T-helper 17 cell (primary cell): ENCODE measurements at places on chromosomes 6 and 20. TPM values are rescaled to one million over a fixed set of nuclear protein-coding genes. Genes with fewer than 3 reads are reported as not detected.
A peak's percentile ranks its signal among the peaks of the same experiment; 100 is the strongest.

DNA sequence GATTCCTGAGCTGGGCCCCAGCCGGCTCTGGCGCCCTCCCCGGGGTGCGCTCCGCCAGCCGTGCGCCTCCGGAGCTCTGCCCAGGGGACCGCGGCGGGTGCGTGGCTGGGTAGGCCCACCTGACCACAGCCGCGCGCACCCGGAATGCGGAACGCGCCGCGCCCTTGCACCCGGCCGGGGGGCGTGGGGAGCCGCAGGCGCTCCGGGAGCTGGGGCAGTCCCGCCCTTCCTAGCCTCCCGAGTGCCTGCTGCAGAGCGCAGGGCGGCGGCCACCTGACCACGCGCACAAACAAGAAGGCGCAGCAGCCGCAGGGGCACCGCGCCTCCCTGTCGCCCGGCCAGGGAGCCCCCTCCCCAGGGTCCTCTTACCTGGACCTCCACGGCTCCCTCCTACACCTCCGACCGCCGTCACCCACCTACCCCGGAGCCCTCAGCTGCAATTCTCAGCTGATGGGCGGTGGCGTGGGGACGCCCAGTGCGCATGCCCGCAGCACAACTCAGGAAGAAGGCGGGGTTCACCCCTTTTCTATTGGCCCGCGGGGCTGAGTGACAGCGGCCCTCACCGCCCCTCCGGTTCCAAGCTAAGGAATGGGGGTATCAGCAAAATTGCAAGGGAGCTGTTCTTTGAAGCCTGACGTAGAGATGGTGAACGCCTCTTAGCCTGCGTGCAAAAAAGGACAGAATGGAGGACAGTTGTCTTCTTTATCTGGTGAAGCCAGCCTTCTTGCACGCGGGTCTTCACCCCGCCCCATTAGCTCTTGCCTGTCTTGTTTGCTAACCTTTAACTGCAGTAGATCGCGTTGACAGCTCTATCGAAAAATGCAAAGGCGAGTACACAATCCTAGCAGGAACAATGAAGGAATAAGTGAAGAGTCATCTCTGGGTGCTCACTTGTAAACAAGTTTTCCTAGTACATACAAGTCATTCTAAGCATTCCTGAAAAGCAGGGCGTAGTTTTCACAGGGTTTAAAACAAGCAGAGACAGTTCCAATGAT is at the start of gene STX7:
STX7 (minus strand) TSS at position 479 of the 995 bp plus-strand sequence. CDS start 9,586 bp downstream, outside the sequence.
- peaks cover 2% of the 10 kb centered on the region for H3K36me3 ChIP-seq
- peak within 1 kb of the TSS; percentile 98 for H3K4me3 ChIP-seq
- no peaks in the 10 kb centered on the region for H3K27me3 ChIP-seq
- peaks cover 30% of the 10 kb centered on the region for H3K4me1 ChIP-seq

MDC1 gene
- 46.5 TPM for total RNA-seq

- peaks cover 2% of the 10 kb centered on the region for H3K36me3 ChIP-seq
- peaks cover 2% of the 10 kb centered on the region for H3K4me1 ChIP-seq
- H3K4me3 ChIP-seq: peak overlapping the region; percentile 10
- no peak overlapping the region for H3K27ac ChIP-seq
- no peak for DNase-seq
Measured at GRCh38 chr20:31966991-31967655, 828 bp upstream of the XKR7 start.

- no peaks in the 10 kb centered on the region for H3K36me3 ChIP-seq
- no peak overlapping the region for H3K27ac ChIP-seq
- H3K4me3 ChIP-seq: no peak overlapping the region
- DNase-seq: no peak
- no peaks in the 10 kb centered on the region for H3K4me1 ChIP-seq
Measured at GRCh38 chr6:152423216-152424103, 213.7 kb downstream of the SYNE1 start.

VSTM2L gene
- not detected for total RNA-seq

AARS2 gene
- total RNA-seq: 13.1 TPM

TMC2 gene
- not detected for total RNA-seq

- no peaks in the 10 kb centered on the region for H3K36me3 ChIP-seq
- peaks cover 17% of the 10 kb centered on the region for H3K27me3 ChIP-seq
- DNase-seq: no peak
- no peak overlapping the region for H3K4me3 ChIP-seq
- H3K27ac ChIP-seq: no peak overlapping the region
Measured at GRCh38 chr20:61345656-61346055, 93.6 kb downstream of the CDH4 start.

PHF20 gene
- 121 TPM for total RNA-seq

DNA sequence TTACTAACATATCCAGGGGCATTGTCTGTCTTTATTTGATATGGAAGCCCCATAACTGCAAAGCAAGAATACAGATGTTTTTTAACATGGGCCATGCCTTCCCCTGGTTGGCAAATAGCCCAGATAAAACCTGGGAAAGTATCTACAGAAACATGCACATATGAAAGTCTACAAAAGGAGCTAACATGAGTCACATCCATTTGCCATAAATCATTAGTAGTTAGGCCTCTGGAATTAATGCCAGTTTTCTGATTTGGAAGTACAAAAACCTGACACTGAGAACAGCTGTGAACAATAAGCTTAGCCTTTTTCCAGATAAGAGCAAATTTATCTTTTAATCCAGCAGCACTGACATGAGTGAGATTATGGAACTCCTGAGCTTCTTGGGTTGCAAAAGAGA is 418.0 kb upstream of the IMPG1 start:
- H3K36me3 ChIP-seq: no peaks in the 10 kb centered on the region
- H3K4me3 ChIP-seq: no peak overlapping the region
- no peak for DNase-seq
- H3K27me3 ChIP-seq: no peaks in the 10 kb centered on the region
- no peak overlapping the region for H3K27ac ChIP-seq
- H3K4me1 ChIP-seq: no peaks in the 10 kb centered on the region

DNA sequence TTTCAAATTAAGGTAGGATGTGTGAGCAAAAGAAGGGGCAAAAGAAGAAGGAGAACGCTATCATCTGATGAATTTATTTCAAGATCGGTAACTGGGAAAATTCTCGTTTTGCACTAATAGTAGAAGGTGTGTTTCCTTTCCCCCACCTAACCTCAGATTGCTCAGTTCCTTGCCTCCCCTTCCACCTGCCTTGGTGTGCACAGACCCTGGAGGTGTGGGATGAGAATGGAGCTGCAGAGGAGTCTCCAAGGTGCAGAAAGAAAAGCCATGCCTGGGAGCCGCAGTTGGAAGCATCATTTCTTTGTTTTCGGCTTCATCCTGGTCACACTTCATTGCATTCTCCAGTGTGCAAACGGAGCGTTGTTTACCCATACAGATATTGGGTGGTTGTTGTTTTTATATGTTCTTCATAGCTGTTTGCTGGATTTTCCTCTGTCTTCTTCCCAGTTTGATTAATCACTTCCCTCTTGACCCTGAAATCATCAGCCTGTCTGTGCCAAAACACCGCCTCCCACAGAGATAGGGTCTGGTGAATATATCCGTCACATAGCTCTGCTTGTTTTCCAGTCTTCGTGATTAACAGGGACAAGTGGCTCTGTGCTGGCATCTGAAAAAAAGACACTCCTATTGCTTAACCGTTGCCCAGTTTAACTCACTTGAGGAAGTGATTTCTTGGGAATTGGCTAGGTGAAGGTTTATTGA is 40.2 kb upstream of the NEDD9 start:
- peaks cover 28% of the 10 kb centered on the region for H3K4me1 ChIP-seq
- no peaks in the 10 kb centered on the region for H3K27me3 ChIP-seq
- DNase-seq: no peak
- H3K27ac ChIP-seq: no peak overlapping the region

DNA sequence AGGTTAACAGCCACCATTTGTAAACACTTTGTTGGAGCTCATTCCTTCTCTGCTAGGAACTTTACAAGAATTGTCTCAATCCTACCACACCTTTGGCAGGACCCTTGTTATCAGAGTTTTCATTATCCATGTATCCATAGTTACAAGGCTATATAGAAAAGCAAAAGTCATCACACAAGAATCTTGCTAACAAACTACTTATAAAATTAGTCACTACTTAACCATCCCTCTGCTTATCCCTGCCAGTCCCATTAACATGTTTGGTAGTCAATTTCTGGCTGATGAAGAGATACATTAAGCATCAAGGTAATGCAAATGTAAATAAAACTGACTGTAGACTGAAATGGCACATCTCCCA is 10.4 kb downstream of the ZSWIM3 start:
- H3K4me3 ChIP-seq: no peak overlapping the region
- no peaks in the 10 kb centered on the region for H3K27me3 ChIP-seq
- H3K27ac ChIP-seq: no peak overlapping the region

GSTA1 gene
- 0.63 TPM for total RNA-seq

- DNase-seq: no peak
- no peaks in the 10 kb centered on the region for H3K27me3 ChIP-seq
- H3K27ac ChIP-seq: peak overlapping the region; percentile 85
- H3K4me1 ChIP-seq: peaks cover 21% of the 10 kb centered on the region
- H3K36me3 ChIP-seq: no peaks in the 10 kb centered on the region
Measured at GRCh38 chr6:107061125-107062020, 33.4 kb downstream of the MTRES1 start.

GRCh38 chr6:10409731-10410206 is 5.1 kb downstream of the TFAP2A start:
- DNase-seq: no peak
- H3K27ac ChIP-seq: no peak overlapping the region
- peak overlapping the region; percentile 2 for H3K4me3 ChIP-seq
- peaks cover 11% of the 10 kb centered on the region for H3K4me1 ChIP-seq
- peaks cover 53% of the 10 kb centered on the region for H3K27me3 ChIP-seq

DNA sequence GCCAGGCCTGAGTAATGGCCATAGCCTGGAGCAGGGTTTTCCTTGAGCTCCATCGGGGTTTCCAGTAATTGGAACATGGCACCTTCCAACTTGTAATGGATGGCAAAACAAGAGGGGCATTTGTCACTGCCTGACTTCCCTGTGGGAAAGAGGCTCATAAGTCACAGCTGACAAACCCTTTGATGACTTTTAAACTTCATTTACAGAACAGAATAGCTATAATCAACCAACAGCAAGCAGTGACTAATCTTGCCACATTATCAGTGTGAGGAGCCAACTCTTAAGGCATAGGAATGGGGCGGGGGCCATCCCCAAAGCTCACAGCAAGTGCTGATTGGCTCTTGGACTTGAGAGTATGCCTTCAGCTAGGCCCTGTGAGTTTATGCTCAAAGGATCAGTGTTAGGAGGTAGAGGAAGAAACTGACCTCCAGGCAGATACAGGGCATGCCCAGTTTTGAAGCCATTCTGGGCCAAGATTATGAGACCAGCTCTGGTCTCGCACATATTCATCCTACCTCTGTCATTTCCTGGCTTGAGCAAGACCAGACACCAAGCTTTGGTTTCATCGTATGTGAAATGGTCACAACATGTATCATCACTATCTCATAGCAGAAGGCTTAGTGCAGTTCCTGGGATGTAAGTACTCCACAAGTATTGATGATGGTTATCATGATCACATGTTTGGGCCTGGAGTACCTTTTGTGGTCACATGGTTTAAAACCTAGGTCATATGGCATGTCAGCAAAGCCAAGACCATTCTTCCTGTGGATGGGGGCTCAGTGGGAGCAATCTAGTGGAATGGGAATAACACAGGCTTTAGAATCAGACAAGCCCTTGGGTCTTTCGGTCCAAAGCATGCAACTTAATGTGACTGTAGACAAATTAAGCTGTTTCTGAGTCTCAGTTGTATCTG is 49.2 kb downstream of the EIF2S2 start:
- no peaks in the 10 kb centered on the region for H3K27me3 ChIP-seq
- H3K4me3 ChIP-seq: no peak overlapping the region
- H3K27ac ChIP-seq: peak overlapping the region; percentile 88
- DNase-seq: no peak
